ENCODE measurements at places on chromosomes 1 and 21.
A peak's percentile ranks its signal among the peaks of the same experiment; 100 is the strongest.

GRCh38 chr1:100308777-100309176 lies 42.8 kb downstream of the RTCA start:
- DNase-seq = no peak

GRCh38 chr1:205268846-205269680 lies 41.3 kb downstream of the TMCC2 start:
- DNase-seq = no peak

DNA sequence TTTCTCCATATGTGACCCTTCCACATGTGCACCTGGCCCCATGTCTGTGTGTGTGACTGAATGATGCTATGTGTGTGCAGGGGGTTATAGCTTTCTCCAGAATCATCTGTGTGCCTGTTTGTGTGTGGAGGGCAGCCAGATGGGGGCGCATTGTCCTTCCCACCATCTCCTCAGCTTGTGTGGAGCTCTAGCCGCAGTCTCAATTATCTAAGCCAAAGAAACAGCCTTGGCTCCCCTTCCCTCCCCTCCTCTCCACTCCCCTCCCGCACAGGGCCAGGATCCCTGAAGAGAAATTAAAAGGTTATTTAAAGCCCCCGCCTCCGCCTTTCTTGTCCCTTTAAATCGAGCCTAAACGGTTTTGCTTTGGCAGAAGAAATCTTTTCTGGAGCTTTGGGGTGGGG lies 1.8 kb upstream of the DMBX1 start:
- peak; percentile 66 for DNase-seq

- no peak for DNase-seq
Observed at GRCh38 chr1:243246916-243247315, 8.2 kb downstream of the CEP170 start.

GRCh38 chr21:34640858-34641257 lies 25.9 kb upstream of the RCAN1 start:
- no peak for DNase-seq

DNA sequence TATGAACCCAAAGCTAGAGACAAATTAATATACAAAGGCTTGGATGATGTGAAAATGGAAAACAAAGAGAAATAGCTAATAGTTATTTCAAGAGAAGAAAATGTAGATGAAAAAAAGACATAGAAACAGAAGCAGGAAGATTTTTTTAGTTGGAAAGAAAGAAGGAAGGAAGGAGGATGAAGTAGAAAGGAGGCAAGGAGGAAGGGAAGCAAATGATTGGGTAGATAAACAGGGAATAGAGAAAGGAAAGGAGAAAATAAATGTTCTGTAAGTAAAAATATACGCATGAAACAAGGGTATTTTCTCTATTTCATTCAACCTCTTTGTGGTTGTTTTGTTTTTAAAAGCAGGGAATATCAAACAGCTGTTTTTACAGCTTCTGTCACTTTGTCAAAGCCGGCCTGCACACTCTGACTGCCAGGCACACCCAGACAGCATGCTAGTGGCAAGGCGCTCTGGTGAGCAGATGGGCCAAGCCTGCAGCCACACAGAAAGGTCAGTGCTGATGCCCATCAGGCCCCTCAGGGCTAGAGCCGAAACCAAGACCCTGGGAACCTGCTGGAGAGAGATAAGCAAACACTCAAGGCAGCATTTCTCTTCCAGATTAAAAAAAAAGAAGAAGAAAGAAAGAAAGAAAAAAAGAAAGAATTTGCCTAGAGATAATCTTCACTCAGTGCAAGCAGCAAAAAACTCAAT lies 72.9 kb upstream of the CTTNBP2NL start:
- no peak for DNase-seq

DNA sequence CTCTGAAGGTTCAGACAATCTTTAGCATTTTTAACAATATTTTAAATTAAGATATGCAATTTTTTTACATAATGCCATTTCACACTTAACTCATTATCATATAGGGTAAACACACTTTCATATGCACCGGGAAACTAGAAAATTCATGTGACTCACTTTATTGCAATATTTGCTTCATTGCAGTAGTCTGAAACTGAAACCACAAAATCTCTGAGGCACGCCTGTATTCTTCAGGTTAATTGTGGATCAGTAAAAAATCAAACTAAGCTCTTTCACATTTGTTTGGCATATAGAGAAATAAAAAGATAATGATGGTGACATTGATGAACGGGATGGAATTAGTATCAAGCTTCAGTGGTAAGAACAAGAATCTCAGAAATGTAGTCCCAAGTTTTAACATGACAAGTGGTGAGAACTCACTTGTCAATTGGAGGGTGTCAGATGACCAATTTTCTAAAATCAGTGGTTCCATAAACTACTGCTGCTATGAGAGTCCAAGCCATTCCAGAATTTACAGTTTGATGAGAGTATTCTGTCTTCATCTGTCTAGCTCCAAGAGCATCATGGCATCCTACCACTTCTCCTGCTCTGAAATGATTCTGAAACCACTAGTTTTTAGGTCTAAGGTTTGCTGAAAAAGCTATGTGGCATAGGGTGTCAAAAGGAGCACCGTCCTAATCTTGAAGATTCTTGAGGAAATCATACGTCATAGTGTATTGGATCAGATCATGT lies 281.0 kb downstream of the PTPRC start:
- DNase-seq = no peak

DNA sequence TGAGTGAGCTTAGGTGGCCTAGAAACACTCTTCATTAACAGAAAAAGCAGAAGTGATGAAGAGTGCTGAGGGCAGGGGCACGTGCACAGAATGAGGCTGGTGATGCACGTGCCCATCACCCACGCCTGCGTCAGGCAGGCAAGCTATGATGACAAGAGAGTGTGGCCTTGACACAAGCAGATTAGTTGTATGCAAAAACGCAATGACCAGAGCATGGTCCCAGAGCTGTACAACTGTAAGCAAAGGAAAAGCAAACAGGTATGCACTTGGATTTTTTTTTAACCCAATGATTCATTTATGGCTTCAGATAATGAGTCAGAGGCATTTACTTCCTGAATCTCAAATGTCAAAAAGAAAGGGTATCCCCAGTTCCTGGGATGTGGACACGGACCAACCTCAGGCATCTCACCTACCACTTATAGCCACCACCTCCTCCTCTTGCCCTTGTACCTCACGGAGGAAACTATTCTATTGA lies 9.1 kb upstream of the TMEM61 start:
- no peak for DNase-seq

- DNase-seq = peak; percentile 18
Observed at GRCh38 chr21:38660333-38661196, 145.2 kb upstream of the ETS2 start.

DNA sequence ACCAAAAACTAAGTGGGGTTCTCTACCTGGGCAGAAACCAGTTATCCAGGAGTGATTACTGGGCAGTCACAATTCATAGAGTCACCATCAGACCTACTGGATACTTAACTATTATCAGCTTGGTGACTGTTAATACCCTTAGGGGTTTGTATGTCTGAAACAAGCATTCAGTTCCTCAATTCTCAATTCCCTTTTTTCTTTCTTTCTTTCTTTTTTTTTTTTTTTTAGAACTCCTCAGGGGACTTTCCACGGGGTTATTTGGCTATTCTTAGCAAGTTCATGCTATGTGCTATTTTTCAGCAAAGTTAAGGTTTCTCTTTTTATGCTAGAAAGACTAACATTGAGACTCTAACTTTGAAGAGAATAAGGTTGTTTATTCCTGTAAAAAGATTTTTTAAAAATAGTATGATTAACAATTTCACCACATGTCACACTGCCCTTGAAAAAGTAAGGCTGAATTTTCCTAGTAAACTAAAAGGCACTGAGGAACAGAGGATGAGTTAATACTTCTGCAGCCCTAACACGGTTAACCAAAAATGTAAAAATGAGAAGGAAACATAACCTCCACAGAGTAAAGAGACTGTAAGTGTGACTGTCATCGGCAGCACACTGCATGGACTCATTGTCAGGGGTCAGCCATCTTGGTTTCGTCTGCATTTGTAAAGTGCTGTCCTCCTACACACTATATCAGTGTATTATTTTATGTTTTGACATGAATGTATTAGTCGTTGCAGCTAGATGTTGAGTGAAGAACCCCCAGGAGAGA lies 310.2 kb downstream of the NTNG1 start:
- DNase-seq = no peak

DNA sequence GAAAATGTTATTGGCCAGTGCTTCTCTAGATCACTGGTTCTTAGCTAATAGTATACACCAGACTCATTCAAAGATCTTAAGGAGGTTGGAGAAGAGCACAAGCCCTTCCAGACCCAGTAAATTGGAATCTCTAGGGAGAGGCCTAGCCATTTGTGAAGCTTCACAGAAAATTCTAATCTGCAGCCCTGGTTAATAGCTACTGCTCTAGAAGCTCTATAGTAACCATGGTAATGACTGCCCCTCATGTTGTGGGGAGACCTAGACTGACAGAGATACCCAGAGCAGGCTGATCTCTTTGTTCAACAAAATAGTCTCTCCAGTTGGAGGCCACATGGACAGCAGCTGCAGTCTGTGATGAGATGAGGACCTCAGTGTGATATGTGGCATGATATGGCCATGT lies 31.7 kb downstream of the ARID1A start:
- DNase-seq = no peak

DNA sequence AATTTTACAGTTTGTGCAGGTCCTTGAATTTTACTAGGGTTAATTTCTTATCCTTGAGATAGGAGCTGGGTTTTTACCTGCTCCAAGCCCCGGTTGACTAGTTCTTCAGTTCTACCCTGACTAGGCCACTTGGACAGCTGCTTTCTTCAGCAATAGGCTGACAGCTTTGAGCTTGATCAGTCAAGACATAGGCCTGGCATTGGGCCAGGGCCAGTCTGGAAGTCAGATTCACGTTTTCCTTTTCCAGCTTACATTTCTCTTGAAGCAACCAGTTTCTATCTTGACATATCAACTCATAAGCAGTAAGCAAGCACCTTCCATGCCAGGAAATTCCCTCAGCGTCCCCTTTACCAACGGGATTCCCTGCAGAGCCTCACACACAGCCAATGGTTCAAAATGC lies 63.7 kb upstream of the AJAP1 start:
- DNase-seq = no peak

DNA sequence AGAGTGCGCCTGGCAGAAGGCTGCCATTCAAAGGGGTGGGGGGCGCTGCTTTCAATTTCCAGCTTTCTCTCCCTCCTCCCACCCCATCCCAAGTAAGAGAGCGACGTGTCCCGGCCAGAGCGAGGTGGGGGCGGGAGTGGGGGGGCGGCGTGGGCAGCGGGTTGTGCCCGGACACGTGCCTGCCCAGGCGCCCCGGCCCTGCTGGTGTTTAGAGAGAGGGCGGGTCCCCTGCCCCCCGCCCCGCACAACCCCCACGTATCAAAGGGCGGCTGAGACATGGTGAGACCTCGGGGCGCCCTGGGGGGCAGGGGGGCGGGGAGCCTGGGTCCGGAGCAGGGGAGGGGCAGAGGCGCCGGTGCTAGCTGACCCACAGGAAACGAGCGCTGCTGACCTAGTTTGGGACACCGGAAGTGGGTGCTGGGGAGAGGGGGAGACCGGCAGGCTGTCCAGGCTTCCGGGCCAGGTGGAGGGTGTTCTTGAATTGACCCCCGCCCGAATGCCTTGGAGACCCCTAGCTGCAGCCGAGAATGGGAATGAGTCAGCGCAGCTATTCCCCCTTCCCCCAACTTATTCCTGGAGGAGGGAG lies 1.3 kb downstream of the ZBTB7B start:
- DNase-seq = peak; percentile 42

DNA sequence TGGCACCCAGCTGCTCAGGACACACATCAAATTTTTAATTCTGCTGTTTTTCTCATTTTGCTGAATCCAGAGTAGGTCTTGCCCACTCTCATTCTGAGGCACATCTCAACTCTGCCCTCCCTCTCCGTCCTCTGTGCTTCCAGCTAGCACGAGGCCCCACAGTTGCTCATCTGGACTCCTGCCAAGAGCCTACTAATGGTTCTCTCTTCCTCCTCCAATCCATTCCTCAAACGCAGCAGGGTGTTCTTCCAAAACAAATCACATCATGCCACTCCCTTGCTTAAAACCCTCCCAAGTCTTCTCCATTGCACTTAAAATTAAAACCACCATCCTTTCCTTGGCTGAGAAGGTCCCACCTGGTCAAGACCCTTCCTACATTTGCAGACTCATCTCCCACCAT lies 49.8 kb upstream of the SCAF4 start:
- DNase-seq = no peak

DNA sequence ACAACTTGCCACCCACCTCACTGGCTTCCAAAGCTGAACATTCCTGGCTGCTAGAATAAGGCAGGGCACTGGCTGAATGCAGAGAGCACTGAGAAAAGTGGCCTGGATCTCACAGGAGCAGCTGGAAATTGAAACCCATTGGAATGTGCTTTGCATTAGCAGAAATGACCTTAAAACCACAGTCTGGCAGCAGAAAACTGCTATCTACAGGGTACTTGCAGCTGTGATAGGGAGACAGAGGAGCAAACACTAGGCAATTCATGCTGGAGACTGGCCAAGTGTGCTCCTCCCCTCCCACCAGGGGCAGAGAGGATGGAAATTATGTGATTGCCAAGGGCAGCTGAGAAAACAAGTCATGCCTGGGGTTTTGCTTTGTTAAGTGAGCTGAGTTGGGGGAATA lies 47.2 kb downstream of the HSD3B1 start:
- peak; percentile 73 for DNase-seq

GRCh38 chr1:22114083-22115012 lies 28.5 kb downstream of the WNT4 start:
- no peak for DNase-seq

GRCh38 chr1:72636631-72637030 lies 354.3 kb upstream of the NEGR1 start:
- DNase-seq = no peak

GRCh38 chr1:50412813-50413476 lies 10.3 kb downstream of the DMRTA2 start:
- no peak for DNase-seq

GRCh38 chr1:246417152-246417812 lies 89.8 kb downstream of the SMYD3 start:
- DNase-seq = peak; percentile 24

All from hematopoietic multipotent progenitor cell treated with erythropoietin and hydrocortisone succinate and interleukin-3 and kit ligand, for 8 days (in vitro differentiated cells).